ENCODE measurements at places on chromosomes 11 and 22.

DNA sequence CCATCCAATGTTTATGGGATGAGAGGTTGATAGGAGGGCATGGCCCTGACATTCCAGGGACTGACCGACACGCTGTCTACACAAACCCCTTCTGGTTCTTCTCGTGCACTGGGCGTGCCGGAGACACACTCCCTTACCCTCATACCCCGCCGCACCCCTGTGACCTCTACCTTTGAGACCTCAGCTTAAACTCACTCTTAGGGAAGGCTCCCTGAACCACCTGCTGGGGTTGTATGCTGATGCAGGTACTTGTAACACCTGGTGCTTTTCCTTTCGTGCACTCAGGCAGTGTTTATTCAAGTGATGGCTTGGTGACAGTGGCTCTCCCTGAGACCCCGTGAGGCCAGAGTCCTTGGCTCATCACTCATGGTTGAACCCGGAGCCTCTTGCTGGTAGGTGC lies 12.0 kb downstream of the PPARA start:
- DNase-seq, result no peak

GRCh38 chr11:125305345-125305744 lies 140.8 kb downstream of the PKNOX2 start:
- no peak for DNase-seq

- DNase-seq, result no peak
Observed at GRCh38 chr11:67400942-67401494, 640 bp downstream of the PPP1CA start.

DNA sequence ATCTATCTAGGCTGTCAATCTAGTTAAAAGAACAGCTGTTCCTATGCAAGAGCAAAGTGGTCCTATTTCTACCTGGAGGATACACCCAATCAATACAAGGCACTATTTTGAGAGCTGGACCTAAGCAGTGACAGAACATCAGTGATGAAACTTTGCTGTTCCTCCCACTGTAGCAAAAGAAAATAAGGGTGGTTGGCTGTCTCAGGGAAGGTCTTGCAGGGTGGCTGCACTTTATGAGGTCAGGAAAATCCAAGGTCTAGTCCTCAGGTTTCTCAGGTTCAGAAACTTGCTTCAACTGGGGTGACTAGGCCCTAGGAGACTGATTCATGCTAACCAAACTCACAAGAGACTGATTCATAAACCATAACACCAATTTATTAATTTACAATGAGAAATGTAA lies 11.6 kb downstream of the CPSF7 start:
- DNase-seq, result no peak

- no peak for DNase-seq
Observed at GRCh38 chr22:34427436-34427835, 507.2 kb upstream of the LARGE1 start.

- no peak for DNase-seq
Observed at GRCh38 chr11:122707901-122708300, 52.4 kb downstream of the UBASH3B start.

GRCh38 chr11:123745764-123746451 lies 4.4 kb upstream of the ZNF202 start:
- DNase-seq, result no peak

DNA sequence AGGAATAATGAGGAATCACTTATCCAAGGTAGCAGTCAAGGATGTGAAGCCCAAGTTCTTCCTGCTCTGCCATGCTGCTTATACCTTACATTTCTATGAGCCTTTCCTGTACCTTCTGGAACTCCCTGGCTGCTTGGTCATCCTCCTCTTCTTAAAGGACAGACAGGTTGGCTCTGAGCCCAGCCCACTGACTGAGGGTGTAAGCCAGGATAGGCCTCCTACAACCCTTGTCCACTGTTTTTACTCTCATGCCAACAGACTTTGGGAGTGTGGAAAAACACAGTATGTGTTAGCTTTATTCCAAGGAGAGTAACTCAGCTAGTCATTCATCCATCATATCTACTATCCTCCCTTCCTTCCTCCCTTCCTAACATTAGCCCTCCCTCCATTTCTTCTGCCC lies 47.5 kb downstream of the IRAG1 start:
- DNase-seq, result no peak

GRCh38 chr11:19672586-19673206 lies 39.9 kb upstream of the NAV2 start:
- no peak for DNase-seq

DNA sequence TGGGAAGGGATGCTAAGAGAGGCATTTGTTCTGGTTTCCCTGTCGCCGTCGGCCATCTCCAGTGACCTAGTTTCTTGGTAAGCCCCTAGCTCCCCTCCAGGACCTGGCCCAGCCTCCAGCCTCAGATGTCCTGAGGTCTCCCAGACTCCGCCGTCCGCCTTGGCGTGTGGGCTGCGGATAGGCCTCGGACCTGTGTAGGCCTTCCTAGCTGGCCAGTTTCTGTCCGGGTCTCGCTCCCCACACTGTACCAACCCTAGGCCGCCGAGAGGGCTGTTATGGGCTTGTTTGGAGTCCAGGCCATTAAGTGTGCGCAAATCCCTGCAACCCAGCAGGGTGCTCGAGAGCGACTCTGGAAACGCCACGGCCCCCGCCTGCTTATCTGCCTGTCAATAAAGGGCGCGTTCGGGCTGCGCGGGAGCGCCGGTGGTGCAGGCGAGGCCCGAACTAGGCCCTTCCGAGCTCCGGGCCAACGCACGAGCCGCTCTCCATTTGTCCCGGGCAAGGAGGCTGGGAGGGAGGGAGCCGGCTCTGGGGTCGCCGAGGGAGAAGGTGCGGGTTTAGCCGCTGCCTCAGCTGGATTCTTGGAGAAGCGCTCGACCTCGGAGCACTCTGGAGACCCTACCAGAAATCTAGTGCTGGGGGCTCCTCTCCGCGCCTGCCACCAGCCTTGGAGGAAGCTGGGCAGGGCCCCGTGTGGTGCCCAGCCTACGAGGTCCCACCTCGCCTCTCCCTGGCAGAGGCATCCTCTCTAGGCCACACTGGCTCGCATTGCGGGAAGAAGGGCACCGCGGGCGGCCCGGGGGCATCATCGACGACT lies 8.7 kb upstream of the PAX6 start:
- no peak for DNase-seq

DNA sequence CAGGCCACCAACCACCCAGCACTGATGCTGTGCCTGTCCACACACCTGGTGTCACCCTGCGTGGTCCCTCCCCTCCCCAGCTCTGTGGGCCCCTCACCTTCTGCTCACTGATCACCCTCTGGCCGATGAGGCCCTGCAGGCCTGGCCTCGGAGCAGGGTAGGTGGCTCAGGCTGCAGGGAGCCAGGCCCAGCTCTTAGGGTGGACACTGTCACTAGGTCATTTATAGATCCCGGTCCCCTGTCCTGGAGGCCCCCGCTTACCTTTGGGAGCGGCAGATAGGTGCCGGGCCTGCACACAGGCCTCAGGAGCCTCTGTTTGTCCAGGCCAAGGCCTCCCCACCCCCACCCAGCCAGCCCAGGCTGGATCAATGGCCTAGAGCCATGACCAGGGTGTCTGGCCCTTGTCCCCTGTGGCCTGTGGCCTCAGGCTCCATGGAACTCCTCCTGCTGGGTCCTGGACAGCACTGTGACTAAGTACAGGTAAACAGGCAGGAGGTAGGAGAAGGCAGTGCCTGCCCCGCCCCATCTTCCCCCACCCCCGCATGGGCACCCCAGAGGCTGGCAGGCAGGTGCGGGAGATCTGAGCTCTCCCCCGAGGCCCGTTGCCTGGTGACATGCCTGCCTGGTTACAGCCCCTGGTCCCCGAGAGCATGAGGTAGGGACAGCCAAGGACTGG lies at the start of gene TMPRSS6:
TMPRSS6 (minus strand) TSS at position 472 of the 676 bp plus-strand sequence. CDS start 6,296 bp downstream, outside the sequence.
- no peak for DNase-seq

GRCh38 chr11:126113515-126113957 lies 50.9 kb upstream of the CDON start:
- no peak for DNase-seq
